ENCODE measurements at places on chromosomes 2 and 18. TPM values are rescaled to one million over a fixed set of nuclear protein-coding genes. Genes with fewer than 3 reads are reported as not detected.

DNA sequence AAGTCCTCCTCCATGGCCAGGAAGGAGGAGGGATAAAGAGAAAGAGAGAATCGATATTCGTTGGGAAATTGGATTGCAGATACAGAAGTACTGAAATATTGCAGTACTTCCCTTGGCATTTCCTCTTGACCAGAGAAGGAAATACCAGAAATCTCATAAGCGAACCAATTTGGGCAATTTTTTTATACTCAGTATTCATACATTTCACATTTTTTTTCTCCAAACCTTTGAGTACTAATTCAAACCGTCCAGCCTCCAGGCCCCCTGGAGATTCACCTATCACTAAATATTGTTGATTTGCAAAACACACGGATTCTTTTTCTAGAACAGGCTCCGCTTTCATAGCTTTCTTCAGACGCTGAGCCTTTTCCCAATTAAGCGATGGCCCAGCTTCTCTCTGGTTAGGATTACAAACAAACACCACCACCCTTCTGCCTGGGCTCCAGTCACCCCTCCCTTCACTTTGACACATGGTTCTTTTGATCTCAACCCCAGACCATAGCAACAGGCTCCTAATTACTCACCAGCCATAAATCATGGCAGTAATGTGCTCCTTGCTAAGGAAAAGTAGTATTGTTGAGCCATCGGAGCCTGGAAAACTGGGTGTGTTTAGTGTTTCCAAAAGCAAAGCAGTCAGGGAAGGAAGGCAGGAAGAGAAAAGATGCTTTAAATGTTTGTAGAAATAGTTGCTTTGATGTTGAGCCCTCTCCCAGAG is 138.4 kb upstream of the CCDC68 start:
- DNase-seq = peak; percentile 28

The RAB12 gene
- 49.0 TPM for polyA plus RNA-seq

The DIPK1C gene
- polyA plus RNA-seq = 0.25 TPM

DNA sequence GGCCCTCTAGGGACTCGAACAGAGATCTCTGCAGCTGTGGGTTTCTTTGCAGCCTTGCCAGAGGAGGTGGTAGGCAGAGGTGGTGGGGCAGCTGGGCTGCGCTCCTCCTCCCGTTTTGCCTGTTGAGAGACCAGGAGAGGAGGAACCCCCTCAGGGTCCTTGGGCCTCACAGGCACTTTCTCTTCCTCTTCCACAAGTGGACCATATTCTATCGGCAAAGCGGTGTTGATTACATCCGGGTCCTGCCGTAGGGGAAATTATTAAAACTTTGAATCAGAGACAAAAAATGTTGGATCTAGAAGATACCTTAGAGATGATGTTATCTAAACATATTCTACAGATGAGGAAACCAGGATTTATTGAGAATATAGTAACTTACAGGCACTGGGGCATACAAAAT is 78.5 kb downstream of the CLIP4 start:
- no peak for DNase-seq

The ATP6V1C2 gene
- 5.5 TPM for polyA plus RNA-seq

- DNase-seq = no peak
Measured at GRCh38 chr18:79601234-79601633, 78.4 kb upstream of the CTDP1 start.

Data from right renal pelvis (tissue), 4 donors.